HS-5 (cell line): ENCODE measurements at places on chromosomes 2 and 18.

DNA sequence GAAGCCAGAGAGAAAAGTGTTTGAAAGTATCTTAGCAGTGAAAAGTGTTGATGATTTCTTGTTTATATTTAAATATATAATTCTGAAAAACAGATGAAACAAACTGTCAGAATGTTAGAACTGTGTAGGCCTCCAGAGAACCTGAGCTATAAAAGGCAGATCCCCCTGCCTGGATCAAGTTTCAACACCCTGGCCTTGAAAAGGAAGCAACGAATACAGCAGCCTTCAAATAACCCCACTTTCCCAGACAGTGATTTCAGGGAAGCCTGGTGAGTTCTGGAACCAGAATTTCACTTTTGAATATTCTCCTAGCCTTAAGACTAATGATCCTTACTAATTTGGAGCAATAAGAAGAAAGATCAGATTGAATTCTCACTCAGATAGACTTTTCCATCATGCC lies 13.3 kb upstream of the TRIM43 start:
- no peak for DNase-seq

DNA sequence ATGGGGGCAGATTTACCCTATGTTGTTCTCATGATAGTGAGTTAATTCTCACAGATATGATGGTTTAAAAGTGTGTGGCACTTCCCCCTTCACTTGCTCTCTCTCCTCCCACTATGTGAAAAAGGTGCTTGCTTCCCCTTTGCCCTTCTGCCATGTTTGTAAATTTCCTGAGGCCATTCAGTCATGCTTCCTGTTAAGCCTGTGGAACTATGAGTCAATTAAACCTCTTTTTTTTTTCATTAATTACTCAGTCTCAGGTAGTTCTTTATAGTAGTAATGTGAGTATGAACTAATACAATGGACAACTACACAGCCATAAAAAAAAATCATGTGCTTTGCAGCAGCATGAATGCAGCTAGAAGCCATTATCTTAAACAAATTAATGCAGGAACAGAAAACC lies 118.5 kb downstream of the CALCRL start:
- no peak for DNase-seq

DNA sequence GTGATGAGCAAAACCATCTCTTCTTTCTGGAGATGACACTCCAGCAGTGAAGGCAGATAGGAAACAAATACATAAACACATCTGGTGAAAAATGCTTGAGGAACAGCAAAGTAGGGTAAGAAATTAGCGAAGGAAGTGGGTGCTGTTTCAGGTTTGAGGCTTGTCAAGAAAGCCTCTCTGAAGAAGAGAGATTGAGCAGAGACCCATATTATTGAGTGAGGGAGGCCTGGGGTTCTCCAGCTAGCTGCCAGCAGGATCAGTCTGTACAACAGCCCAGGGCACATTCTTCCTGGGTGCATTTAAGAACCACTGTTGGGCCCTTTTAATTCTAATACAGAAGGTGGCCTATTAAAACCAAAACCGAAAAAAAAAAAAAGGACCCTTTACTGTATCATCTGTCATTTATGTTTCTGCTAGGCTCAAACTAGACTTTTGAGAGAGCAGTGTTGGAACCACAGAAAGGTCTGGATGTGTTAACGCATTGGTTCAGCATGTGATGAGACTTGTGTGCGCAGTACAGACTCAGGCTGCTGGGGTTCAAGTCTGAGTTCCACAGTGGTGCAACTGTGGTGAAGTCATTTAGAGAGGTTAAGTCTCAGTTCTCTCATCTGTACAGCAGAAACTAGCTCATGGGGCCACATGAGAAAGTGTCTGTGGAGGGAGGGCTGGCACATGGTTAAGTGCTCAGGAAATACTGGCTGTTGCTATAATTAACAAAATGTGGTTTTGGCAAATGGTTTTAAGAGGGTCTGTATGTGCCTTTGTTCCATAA lies 28.9 kb downstream of the MGAT5 start:
- DNase-seq, result no peak

DNA sequence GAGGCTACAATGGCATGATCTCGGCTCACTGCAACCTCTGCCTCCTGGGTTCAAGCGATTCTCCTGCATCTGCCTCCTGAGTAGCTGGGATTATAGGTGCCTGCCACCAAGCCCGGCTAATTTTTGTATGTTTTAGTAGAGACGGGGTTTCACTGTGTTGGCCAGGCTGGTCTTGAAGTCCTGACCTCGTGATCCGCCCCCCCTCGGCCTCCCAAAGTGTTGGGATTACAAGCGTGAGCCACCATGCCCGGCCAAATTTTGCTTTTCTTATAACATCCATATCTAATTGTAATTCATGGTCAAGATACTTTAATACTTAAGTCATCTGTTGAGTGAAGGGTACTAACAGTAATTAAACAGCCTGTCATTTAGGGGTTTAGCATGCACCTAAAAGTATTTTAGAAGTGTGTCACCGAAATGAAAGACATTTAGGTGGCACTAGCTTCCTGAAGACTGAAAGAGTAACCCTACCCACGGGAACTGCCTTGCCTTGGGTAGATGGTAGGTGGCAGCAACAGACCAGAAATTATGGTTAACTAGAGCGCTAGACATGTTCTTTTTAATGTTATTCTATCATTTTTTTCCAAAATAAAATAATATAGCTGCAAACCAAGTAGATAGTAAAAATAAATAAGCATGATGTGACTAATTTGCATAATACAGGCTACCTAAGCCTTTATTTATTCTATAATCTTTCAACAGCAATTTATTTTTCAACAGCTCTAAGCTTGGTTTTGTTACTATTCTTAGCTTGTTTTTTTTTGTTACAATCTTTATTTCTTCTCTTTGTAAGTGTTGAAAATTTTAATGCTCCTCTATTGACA lies 8.6 kb upstream of the ACYP2 start:
- no peak for DNase-seq

- DNase-seq, result peak; percentile 73
Observed at GRCh38 chr2:133109772-133110171, 439.8 kb upstream of the LYPD1 start.

- DNase-seq, result no peak
Observed at GRCh38 chr2:172230332-172230888, 127.7 kb upstream of the DLX2 start.

DNA sequence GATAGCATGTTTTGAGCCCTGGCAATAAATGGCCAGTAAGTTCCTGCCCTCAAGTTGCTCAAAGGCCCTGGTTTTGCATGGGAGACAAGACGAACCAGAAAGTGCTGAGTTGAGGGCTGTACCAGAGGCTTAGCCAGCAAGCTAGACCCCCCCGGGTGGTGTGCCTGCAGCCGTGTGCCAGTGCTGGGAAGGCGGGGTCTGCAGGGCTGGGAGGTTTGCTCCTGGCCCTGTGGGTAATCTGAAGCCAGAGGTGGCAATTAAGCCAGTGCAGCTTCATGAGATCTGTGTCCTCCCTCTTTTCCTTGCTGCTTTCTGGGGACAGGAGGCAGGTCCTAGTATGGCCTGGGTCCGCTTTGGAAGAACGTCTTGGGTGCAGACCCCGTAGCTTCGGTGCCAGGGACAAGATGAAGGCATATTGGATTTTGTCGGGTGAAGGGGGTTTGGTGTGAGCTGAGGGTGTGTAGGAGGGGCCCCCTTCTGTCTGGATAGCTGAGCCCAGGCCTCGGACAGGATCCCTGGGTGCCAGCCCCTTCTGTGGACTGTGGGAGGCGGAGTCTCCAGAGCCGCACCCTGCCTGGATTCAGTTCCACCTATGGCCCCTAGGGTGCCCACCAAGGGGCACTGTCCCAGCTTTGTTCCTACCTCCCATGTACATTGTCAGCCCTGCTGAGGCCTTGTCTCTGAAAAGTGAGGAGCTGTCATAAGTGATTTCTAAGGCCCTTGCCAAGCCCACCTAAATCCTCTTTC lies 15.6 kb downstream of the ATOH8 start:
- no peak for DNase-seq

DNA sequence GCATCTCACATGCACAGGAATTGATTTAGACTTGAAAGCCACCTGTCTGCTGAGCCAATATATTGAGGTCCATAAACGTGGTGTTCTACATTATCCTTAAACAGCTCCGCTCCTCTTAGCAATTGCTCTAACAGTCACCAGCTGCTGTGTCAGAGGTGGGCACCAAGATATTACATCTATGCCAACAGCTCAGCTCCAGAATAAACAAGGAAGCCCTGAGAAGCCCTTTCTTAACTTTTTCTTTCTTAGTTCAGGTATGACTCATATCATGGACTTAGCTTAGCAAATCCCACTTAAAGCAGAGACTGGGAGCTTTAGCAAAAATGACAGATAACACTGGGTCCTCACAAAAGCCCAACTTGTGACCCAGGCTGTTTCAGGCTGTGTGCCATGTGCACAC lies 436.6 kb downstream of the IRS1 start:
- peak; percentile 24 for DNase-seq

- no peak for DNase-seq
Observed at GRCh38 chr2:69965756-69966445, 4.5 kb upstream of the ASPRV1 start.

- DNase-seq, result no peak
Observed at GRCh38 chr2:219637842-219638185, 10.4 kb downstream of the SLC4A3 start.

DNA sequence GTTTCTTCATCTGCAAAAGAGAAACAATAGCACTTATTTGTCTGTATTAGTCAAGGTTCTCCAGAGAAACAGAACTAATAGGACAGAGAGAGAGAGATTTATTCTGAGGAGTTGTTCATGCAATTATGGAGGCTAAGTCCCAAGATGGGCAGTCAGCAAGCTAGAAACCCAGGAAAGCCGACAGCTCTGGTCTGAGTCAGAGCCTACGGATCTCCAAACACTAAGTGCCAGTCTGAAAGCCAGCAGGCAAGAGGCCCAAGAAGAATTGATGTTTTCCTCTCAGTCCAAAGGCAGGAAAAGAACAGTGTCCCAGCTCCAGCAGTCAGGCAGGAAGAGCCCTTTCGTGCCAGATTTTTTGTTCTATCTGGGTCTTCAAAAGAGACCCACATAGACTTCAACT lies 36.5 kb upstream of the SLC66A3 start:
- no peak for DNase-seq

DNA sequence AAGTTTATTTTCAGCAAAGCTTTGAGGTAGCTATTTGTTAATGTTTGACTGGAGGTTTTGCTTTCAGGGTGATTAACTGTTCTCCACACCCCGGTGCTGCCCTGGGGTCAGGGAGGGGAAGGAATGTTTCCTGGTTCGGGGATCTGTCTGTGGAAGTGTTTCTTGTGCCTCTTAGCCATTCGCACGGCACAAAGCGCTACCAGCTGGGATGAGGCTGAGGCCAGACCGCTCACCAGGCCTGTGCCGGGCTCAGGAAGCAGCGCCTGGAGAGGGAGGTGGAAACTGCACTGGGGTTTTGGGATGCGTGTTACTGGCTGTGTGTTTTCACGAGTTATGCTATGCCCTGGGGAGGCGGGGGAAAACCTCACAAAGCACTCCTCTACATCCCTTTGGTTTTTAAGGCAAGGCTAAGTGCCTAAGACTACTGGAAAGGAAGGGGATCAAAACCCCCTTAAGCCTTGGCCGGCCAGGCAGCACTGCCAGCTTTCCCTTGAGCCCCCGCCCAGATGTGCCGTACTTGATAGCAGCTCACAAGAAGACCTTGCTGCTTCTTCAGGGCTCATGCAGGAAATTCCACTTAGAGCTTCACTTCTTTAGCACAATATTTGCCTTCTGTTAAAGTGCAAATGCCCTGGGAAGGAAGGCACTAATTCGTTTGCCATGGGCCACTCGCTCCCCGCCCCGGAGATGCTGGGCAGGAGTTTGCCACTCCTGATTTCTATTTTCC lies 65.7 kb upstream of the CNGA3 start:
- DNase-seq, result no peak

- no peak for DNase-seq
Observed at GRCh38 chr2:227761740-227762476, 16.2 kb downstream of the SCYGR8 start.

DNA sequence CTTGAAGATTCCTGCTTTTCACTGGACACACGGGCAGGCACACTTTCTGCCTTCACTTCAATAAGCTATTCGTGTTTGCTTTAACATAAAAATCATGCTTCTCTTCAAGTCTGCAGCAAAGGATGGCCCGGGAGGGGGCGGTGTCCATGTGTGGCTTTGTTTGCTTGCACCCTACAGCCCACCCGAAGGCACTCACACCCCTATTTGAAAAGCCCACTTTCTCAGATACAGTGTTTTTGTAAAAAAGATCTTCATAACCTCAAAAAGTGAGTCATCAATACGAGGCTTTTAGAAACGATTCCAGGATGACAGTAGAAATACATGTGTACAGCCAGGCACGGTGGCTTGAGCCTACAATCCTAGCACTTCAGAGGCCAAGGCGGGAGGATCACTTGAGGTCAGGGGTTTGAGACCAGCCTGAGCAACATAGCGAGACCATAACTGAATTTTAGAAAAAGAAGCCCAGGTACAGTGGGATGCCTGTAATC lies 36.5 kb upstream of the HPCAL1 start:
- no peak for DNase-seq

DNA sequence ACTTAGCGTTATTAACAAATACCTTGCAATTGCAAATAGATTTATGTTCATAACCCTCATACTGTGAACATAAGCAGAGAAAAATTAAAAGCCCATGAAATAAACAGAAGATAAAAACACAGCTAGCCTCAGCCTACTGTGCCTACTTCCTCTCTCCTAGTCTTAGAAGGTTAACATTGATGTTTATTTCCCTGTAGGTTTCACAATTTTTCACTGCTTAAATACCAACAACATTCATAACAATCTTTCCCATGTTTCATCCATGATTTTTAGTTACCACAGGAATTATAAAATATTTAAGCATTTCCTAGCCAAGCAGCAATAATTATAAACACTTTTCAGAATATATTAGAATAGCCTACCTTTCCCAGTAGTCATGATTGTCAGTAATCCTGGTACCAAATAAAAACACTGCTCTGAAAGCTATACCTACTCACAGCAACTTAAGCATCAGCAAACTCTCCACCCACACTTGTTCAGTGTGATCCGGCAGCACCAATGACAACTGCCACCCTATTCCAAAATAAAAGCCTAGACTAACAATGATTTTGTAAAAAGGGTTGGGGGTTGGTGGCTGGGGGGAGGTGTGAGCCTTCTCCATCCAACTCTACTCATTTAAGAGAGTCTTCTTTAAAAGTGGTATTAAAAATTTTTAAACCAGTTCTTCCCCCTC lies 40.6 kb upstream of the RNU4ATAC start:
- no peak for DNase-seq

- no peak for DNase-seq
Observed at GRCh38 chr2:5020116-5020875, 671.9 kb upstream of the SOX11 start.

GRCh38 chr2:158647436-158648231 lies 147.5 kb upstream of the DAPL1 start:
- DNase-seq, result no peak

- DNase-seq, result no peak
Observed at GRCh38 chr2:28400419-28400818, 7.8 kb downstream of the FOSL2 start.

GRCh38 chr2:100674666-100675065 lies 111.9 kb downstream of the PDCL3 start:
- DNase-seq, result no peak

DNA sequence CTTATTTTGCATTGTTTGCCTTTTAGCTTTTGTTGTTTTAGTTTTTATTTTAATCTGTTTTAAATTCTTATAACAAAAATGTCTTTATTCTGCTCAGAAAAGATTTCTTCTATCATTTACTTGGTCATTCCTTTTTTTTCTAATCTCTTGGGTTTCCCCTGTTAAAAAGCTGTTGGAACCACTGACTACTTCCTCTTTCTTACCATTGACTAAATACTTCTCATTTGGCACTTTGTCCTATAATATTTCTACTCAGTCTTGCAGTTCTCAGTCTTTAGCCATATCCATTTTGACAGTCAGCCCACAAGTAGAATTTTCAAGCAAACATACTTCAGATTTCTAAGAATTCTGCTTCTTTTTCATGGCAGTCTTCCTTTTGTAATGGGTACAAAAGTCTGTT lies 567.2 kb downstream of the SATB2 start:
- no peak for DNase-seq
